ENCODE measurements at places on chromosomes 6 and 20.

DNA sequence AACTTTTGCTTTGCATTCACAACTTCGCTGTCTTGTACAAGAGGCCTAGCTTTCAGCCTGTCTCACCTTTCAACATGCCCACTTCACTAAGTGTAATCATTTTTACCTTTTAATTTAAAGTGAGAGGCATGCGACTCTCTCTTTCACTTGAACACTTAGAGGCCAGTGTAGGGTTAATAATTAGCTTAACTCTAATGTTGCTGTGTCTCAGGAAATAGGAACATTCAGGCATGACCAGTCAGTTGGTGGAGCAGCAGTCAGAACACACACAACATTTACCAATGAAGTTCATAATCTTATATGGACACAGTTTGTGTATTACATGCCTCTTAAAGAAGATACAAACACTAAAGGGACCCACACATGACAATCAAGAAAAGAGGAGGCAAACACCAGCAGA, 47.6 kb downstream of the HTR1B start:
- no peak for DNase-seq

DNA sequence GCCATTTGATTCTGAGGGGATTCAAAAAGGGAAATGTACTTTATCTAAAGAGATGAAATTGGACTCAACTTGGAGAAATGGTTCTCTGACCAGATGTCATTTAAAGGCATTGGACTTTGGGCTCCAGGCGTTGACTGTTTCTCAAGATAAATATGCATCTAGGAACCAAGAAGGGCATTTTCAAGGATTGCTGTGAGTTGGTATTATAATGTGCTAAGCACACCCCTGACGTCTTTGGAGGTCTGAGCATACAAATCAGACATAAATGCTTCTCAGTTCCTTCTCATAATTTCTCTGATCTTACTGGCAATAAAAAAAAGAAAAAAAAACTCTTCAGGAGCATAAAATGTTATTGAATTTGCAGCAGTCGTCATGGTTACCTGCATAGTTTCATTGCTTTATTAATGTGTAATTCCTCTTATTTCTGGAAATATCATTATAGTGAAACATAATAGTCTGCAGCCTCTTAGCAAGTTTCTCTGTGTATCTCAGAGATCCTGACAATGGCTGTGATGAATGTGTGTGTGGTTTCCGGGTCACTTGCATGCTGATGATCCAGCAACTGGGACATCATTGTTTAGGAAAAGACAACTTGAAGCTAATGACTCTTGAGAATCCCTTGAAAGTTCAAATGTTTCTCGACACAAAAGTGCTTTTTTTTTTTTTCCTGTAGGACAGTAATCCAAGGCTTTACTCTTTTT, 136.0 kb downstream of the AIG1 start:
- DNase-seq: no peak

DNA sequence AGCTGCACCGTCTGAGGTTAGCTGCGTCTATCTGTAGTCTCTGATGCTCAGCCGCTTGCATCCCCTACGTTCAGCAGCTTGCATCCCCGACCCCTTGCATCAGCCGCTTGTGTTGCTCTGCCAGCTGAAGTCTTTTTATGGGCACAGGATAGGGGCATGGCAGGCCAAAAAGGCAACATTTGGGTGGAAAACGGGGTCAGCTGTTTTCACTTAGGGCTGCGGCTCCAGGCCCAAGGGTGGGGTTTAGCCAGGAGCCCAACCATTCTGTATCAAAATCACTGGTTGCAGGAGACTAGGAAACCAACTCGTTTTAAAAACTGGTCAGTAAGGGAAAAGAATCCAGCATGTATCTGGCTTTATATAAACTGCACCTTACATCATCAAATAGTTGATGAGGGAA, 49.9 kb downstream of the FAM50B start:
- DNase-seq: no peak

DNA sequence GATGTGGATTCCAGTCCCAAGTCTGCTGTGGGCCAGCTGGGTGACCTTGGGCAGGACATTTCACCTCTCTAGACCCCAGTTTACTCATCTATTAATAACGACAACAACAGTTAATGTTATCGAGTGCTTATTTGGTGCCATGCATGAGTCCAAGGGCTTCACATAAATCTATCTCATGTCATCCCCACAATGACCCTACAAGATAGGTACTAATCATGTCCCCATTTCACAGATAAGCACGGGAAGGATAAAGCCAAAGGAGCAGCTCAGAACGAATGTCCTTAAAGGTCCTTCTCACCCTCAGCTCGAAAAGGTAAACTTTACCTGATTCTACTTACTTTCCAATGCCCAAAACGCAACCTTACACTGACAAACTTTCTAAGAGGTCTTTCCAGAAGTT, 35.7 kb downstream of the TRAM2 start:
- DNase-seq: no peak

DNA sequence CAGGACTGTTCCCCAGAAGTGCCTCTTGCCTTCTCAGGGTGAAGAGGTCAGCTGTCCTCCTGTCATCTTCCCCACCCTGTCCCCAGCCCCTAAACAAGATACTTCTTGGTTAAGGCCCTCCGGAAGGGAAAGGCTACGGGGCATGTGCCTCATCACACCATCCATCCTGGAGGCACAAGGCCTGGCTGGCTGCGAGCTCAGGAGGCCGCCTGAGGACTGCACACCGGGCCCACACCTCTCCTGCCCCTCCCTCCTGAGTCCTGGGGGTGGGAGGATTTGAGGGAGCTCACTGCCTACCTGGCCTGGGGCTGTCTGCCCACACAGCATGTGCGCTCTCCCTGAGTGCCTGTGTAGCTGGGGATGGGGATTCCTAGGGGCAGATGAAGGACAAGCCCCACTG, 9.8 kb downstream of the PI16 start:
- no peak for DNase-seq

DNA sequence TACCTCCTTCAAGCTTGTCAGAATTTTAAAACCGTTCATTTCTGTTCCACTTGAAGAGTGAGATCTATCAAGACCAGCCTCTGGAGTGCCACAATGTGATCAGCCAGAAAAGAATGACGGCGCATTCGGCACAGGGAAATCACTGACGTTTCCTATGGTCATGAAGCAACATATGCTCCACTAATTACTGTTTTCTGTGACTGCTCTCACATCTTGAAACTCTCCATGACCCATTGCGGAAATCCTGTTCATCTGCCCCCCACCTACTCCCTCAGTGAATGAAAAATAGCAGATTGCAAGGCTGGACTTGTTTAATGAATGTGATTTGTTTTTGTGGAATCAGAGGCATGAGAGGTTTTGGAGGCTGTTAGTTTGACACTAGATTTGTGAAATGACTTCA, 53.2 kb downstream of the SAMD5 start:
- DNase-seq: no peak

GRCh38 chr6:74606582-74607071, 599.2 kb downstream of the COL12A1 start:
- no peak for DNase-seq

- DNase-seq: no peak
Observed at GRCh38 chr6:52643158-52643557, 27.8 kb upstream of the TMEM14A start.

- DNase-seq: peak; percentile 54
Observed at GRCh38 chr6:92723390-92723931, 695.9 kb downstream of the EPHA7 start.

- DNase-seq: no peak
Observed at GRCh38 chr20:59458645-59459044, 145.7 kb upstream of the PHACTR3 start.

DNA sequence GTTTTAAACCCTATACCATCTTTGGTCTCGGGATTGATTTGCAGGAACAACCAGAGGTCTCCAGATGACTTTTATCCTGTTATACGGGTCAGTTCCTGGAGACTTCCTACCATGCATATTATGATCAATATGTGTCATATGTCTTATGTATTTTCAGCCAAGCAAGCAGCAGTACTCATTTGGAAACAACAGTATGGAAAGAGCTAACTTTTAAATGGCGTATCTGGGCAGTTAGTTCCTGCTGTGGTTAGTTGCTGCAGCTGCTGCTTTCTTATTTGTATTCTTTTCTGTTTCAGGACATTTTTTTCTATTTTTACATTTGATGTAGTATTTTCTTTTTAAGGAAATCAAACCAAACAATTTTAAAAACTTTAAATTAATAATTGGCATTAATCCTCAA, 207.5 kb downstream of the MANEA start:
- no peak for DNase-seq

- peak; percentile 64 for DNase-seq
Observed at GRCh38 chr20:32482442-32483261, 102.5 kb downstream of the NOL4L start.

DNA sequence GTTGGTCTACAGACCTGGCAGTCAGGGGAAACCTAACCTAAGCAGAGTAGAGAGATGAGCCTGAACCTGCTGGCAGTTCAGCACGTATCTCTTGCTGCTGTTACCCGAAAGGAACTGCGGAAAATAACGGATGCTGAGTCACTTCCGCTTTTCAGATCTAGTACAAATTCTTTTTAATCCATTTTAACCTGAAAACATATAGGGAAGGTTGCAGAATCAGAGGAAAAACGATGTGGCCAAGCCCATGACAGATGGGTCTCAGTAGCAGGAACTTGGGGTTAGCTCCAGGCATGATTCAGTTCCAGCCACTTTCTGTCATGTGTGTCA, 351.9 kb upstream of the PRND start:
- DNase-seq: peak; percentile 50

DNA sequence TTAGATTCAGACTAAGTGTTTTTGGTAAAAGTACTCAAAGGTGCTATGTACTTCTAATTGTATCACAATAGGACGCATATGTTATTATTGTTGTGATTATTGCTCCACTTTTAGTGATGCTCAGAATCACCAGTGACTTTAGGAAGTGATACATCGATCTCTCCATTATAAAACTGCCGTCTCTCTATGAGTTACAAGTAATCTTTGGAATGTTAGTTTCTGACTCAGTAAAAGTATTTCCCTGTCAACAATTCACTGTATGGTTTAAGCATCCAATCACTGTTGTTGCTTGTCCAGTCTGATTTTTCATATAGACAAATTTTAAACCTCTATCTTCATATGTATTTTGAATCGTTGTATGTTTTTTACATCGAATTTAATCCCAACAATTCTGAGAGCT, 9.4 kb downstream of the DCBLD1 start:
- no peak for DNase-seq

Measured in activated naive CD4-positive, alpha-beta T cell treated with anti-CD3 and anti-CD28 coated beads, Interleukin-2, amount 50 U/mL, for 72 hours (primary cell).